ENCODE measurements at places on chromosomes 2 and 18.

- no peak for DNase-seq
These were observed 70.5 kb upstream of the TTC39C start for GRCh38 chr18:23943903-23944624.

GRCh38 chr2:127455566-127456493 lies 37.6 kb downstream of the PROC start:
- no peak for DNase-seq

DNA sequence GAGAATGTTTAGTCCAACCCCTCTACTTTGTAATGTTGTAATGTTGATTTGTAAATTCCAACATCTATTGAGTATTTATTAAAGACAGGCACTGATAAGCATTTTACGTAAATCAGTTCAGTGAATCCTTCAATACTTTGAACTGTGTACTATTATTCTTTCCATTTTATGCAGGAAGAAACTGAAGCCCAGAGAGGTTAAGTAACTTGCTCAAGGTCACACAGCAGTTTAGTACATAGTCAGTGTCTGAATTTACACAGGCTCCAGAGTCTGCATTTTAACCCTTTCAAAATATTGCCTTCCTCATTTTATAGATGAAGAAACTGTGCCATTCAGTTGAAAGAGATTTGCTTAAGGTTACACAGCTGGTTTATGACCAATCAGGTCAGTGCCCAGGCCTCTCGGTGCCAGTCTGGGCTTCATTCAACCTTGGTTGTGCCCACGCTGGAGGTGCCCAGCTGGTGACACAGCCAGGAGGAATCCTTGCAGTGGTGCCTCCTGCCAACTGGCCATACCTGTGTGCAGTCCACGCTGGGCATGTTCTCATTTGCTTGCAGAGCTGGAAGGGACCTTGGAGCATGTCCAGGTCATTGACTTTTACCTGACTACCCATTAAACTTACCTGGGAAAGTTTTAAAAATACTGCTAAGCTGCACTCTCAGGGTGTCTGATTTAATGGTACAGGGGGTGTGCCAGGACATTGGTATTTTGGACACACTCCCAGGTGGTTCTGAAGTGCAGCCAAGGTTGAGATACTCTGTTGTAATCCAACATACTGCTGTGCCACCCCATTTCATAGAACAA lies 74.3 kb upstream of the CYRIA start:
- no peak for DNase-seq

DNA sequence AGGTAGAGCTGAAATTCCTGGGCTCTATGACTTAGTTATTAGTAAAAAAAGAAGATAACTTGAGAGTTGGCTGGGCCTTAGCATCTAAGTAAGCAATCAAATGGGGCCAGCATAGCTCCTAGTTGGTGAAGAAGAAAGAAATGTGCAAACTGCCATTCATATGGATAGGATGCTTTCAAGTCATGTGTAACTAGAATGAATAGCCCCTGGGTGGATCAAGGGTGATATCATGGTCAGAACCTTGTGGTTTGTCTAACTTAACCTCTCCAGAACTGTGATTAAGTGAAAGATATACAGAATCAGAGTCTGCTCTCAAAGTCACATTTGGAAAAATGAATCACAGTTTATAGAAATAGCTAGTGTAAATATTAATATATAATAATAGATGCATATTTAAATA lies 198.7 kb upstream of the DTNA start:
- DNase-seq, result no peak

- DNase-seq, result no peak
These were observed 500.3 kb downstream of the LRP1B start for GRCh38 chr2:141630407-141630930.

- no peak for DNase-seq
These were observed 633 bp upstream of the PPIG start for GRCh38 chr2:169583518-169583917.

DNA sequence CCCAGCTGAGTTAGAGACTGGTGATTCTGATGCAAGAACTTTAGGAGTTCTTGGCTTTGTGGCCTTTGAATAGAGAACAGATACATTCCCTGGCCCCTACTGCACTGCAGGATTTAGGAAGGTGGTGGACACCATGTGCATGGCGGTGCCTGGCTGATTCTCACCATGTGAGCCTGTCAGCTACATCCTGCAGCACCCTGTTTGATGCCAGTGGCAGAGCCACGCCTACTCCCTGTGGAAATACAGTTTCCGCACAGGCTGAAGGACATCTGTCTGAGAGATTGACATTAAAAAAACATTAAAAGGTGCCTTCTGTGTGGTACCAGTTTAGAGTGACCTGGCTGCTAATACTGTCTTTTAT lies 50.0 kb downstream of the KCNE4 start:
- DNase-seq, result no peak

- no peak for DNase-seq
These were observed 243.2 kb upstream of the KCNH7 start for GRCh38 chr2:163081754-163082153.

- DNase-seq, result no peak
These were observed 142.8 kb upstream of the LMAN1 start for GRCh38 chr18:59501920-59502273.

DNA sequence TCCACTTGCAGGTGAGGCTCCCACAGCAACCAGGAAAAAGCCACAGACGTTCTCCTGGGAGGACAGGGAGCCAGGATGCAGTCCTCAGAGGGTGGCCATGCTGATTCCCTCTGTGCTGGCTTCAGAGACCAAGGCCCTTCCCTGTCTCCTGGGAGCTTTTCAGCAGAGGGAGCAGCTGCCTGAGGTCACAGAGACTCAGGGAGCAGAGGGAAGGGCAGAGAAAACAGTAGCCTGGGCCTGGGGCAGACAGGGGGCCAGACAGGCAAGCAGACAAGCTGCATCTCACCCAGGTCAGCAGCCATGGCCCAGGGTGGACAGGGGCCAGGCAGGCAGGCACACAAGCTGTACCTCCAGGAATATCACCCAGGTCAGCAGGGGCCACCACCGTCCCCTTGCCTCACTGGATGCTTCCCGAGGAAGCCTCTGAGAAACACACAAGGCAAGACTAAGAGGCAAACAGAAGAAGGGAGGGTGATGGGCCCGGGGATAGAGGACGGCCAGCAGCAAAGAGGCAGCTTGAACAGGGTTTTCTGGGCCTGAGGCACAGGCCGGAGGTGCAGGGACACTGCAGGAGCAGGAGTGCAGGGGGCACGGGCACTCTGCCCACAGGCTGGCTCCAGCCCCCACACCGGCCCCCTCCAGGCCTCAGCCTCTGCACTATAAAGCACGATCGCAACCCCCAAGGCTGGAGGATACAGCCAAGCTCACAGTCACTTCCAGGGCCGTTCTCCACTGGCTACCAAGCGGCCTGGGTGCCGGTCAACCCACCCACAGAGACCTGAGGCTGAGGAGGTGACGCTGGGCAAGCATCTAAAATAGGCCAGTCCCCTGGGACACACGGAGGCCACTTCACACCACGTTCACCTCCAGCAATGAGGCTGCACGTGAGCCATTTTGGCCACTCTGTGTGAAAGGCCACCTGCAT lies 6.1 kb downstream of the SLC66A2 start:
- DNase-seq, result no peak

GRCh38 chr2:229947544-229947943 lies 25.2 kb downstream of the FBXO36 start:
- DNase-seq, result no peak

DNA sequence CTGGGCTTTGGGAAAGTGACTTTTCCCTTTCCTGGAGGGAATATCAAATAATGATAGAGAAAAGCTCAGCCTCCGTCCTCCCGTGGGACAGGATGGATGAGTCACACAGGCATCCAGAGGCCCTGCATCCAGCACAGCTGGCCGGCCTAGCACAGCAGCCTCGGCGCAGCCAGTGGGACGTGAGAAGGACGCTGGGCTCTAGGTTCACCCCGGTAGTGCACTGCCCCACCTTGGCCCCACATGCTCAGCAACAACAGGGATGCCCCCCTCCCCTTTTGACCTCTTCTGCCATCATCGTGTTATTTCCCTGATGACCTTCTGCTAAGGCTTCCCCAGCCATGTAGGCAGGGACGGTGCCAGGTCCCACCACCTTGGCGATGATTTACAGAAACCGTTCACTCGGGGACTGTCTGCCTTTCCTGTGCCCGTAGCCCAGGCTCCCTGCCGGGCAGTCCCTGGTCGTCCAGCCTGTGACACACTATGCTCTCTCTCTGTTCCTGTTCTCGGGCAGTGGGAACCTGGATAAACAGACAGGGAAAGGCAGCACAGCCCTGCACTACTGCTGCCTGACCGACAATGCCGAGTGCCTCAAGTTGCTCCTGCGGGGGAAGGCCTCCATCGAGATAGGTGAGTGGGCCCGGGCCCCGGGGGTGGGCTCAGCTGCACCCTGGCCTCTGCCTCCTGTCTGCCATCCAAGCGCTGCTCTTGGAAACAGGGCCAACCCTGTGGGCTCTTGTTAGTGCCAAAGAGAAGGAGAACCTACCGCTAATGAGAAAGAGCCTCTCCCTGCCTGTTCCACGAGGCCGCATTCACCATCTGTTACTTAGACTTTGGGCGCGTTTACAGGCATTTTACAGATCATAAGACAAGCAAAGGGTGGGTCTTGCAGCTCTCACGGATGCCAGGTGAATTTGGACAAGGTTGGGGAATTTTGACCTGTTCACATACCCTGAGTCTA lies 44.6 kb downstream of the ITGB1BP1 start:
- no peak for DNase-seq

DNA sequence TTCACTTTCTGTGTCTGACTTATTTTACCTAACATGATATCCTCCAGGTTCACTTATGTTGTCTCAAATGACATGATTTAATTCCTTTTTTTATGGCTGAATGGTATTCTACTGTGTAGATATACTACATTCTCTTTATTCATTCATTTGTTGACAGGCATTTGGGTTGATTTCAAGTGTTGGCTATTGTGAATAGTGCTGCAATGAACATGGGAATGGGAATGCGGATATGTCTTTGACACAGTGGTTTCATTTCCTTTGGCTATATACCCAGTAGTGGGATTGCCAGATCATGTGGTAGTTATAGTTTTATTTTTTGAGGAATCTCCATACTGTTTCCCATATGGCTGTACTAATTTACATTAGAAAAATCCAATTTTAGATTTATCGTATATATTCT lies 195.4 kb upstream of the KLHL14 start:
- DNase-seq, result no peak

GRCh38 chr2:13481201-13481600 lies 764.5 kb downstream of the TRIB2 start:
- DNase-seq, result no peak

- DNase-seq, result no peak
These were observed 57.7 kb downstream of the SLC25A12 start for GRCh38 chr2:171836146-171836910.

GRCh38 chr2:73891276-73891901 lies 1.4 kb upstream of the ACTG2 start:
- DNase-seq, result no peak

DNA sequence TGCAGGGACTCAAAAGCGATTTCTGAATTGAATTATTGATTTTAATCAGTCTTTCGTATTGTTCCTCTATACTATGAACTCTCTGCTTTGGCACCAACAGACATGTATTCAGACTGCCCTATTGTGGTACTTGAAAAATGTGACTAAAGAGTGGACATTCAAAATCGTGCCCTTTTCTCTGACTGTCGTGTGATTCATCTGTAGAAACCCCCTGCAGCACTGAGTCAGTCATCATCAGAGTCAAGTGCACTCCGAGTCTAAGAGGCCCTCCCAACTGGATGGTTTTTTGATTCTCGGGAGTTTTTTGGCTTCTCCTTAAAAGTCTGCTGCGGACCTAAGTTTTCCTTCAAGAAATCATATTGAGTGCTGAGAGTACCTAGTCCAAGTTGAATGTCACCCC lies 96.4 kb upstream of the FOSL2 start:
- DNase-seq, result no peak

DNA sequence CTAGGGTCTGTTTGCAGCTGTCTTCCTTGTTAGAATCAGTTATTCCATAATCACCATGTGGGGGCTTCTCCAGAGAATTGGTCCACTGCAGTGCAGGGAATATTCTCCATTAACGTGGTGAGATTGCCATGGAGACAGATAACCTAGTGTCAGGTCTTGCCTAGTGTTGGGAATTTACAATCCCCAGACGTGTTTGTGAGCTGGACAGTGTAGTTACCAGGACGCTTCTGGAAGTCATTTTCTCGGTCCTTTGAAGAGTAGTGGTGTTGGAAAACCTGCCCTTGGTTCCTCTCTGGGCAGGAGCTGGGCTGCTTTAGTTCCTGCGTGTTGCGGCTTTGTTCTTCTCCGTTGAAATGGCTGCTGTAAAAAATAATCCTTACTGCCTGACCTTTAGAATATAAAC lies 68.8 kb upstream of the LYPD6B start:
- no peak for DNase-seq

DNA sequence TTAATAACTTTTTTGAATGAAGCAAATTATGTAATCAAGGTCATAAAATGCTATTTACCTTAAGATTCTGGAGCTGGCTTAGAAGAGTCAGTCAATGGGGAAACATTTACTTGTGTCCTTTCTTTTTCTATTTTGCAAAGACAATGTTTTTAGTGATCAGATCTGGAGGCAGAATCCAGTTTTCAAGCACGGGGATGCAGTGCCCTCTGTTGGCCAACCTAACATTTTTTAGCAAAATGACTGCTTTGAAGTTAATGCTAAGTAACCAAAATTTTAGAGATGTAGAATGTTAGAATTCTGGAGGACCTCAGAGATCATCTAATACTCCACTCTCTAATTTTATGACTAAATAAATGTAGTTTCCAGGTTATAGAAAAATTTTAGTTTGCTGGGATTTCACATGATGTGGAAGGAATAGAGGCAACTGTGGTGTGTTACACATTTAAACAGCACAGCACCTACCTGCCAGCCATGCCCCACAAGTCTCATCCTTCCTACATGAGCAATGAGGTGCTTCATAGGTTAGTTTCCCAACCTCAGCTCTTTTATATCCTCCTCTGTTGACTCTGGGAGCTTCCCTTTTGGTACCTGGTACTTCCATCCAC lies 23.6 kb upstream of the SLC9A4 start:
- DNase-seq, result no peak

GRCh38 chr2:27379836-27380625 lies 503 bp downstream of the ZNF513 start:
- DNase-seq, result no peak

- no peak for DNase-seq
These were observed 105.7 kb upstream of the ZEB2 start for GRCh38 chr2:144625626-144626025.

DNA sequence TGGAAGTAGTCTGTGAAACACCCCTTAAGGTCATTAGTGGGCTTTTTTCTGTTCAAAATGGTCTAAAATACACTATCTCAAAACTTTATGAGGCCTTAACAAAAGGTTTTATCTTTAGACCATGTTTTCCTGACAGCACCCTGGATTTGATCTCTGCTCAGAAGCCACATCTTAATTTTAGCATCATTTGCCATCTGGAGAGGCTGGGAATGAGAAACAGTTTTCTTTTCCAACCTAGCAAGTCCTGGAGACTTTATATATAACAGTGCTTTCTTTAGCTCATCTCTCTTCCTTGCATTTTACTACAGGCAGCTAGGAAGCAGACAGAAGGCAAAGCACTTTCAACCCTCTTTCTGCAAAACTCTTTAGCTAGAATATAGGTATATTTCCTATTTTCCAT lies 62.7 kb upstream of the CYTIP start:
- DNase-seq, result no peak

- no peak for DNase-seq
These were observed 233.4 kb downstream of the AGPS start for GRCh38 chr2:177625744-177626650.
